Activated naive CD8-positive, alpha-beta T cell treated with anti-CD3 and anti-CD28 coated beads, Interleukin-2, amount 10 ng/mL, durations not matched to agents 7 days and 5 days (primary cell): ENCODE measurements at places on chromosomes 7 and 10.

DNA sequence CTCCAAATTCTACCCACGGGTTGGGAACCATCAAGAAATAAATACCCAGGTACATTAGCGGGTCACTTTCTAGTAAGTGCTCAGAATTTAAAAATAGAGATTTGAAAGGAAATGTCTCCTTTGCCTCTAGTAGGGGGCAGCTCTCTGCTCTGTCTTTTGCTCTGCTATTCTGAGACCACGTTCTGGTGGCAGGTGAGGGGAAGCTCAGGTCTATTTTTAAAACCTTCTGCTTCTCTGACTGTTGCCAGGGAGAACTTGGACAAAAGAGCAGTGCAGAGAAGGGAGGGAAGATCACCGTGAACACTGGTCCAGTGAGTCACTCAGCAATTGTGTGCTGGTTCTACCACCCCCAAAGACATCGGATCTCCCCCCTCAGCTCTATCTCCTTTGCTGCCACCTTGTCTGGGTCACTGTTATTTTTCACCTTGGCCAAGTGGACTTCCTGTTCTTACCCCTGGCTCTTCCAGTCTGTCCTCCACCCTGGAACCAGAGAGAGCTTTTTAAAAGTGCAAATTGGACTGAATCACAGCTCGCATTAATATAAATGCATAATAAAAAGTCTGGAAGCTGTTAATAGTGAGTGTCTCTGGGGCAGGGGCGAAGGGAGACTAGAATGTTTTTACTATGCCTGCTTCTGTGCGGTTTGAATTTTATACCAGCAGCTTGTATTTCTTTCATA is 72.4 kb upstream of the LOXL4 start:
- no peak overlapping the region for H3K4me3 ChIP-seq
- DNase-seq: no peak
- peaks cover 6% of the 10 kb centered on the region for H3K4me1 ChIP-seq
- no peaks in the 10 kb centered on the region for H3K36me3 ChIP-seq
- H3K27ac ChIP-seq: no peak overlapping the region

DNA sequence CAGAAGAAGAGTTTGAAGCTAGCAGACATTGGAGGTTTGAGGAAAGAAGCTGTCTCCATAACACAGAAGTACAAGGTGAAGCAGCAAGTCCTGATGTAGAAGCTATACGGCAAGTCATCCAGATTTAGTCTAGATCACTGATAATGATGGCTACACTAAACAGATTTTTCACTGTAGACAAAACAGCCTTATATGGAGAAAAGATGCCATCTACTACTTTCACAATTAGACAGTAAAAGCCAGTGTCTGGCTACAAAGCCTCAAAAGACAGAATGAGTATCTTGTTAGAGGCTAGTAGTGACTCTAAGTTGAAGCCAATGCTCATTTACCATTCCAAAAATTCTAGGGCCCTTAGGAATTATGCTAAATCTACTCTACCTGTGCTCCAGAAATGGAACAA is 85.1 kb downstream of the SNX13 start:
- H3K4me3 ChIP-seq: no peak overlapping the region
- no peak overlapping the region for H3K27ac ChIP-seq
- no peak for DNase-seq

DNA sequence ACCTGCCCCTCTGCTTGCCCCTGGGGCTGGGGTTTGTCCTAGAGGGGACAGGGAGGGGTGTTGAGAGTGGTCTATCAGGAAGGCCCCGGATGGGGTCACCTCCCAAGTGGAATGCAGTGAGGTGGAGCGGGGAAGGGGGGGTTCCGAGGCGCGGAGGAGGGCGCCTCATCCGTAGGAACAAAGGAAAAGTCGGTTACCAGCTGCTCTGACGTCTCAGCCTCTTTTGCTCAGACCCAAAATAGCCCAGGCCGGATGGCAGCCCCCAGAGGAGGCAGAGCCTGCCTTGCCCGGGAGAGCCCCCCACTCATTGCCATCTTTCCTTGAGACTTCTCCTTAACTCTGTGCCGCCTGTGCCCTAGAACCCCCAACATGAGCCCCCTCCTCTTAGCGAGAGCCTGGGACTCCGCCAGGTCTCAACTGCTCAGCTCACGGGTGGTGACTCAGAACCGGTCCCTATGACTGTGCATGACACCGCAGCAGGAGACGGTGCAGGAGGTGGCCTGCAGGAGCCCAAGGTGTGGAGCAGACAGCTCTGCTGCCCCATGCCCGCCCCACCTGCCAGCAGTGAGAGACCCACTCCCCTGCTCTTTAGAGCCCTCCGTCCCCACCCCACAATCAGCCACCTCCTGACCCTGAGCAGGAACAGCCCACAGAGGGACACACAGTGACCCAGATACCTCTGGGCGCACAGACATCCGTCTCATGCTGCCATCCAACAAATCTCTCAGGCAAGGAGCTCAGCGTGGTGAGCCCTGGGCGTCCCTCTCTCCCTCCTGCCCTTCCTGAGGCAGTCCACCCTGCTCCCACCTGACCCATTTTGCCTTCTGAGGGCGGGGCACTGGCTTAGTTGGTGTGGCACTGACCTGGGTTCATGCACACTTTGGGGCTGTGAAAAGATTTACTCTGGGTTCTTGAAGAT is 13.1 kb downstream of the STX1A start:
- H3K4me3 ChIP-seq: no peak overlapping the region
- peaks cover 6% of the 10 kb centered on the region for H3K36me3 ChIP-seq
- no peak overlapping the region for H3K27ac ChIP-seq
- H3K27me3 ChIP-seq: no peaks in the 10 kb centered on the region
- peaks cover 7% of the 10 kb centered on the region for H3K4me1 ChIP-seq
- no peak for DNase-seq

DNA sequence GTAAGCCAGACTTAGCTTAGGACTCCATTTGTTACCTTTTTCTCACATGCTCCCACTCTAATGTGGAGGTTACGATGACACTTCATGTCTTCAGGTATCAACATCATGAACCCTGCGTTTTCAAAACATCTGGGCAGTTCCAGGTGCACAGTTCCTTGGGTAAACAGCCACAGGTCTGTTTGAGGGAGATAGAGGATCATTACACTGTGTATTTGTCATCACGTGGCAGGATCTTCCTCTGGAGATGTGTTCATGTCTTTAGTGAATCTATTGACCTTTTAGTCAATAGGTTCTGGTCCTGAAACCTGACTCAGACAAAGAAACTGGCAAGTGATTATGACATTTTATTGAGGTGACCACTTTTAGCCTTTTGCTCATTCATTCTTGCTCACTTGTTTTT is 145.5 kb downstream of the ANKRD7 start:
- DNase-seq: no peak
- no peak overlapping the region for H3K27ac ChIP-seq
- H3K36me3 ChIP-seq: no peaks in the 10 kb centered on the region
- H3K4me3 ChIP-seq: no peak overlapping the region
- H3K27me3 ChIP-seq: no peaks in the 10 kb centered on the region

DNA sequence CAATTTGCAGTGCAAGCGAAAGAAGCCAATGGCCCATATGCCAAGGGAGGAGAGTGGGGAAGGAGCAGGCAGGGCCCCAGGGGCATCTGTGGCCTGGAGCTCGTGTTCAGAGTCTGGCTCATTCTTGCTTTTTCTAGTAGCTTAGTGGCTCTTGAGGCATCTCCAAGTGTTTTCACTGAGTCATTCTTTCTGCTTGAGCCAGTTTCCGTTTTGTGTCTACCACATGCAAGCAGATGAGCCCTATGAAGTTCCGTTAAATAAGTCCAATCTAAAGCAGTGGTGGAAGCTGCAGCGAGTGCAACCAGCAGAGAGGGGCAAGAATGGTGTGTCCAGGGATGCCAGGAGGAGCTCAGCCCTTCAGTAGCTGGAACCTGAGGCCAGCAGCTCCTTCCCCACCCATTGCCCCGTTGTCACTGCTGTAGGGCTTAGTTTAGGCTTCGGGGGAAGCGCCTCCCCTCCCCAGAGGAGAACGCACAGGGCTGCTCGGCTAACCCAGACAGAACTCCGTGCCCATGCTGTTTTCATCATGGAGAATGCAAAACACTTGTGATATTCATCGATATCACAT is 57.4 kb upstream of the EBF3 start:
- H3K27ac ChIP-seq: no peak overlapping the region
- peaks cover under 1% of the 10 kb centered on the region for H3K27me3 ChIP-seq
- DNase-seq: no peak
- no peaks in the 10 kb centered on the region for H3K36me3 ChIP-seq

DNA sequence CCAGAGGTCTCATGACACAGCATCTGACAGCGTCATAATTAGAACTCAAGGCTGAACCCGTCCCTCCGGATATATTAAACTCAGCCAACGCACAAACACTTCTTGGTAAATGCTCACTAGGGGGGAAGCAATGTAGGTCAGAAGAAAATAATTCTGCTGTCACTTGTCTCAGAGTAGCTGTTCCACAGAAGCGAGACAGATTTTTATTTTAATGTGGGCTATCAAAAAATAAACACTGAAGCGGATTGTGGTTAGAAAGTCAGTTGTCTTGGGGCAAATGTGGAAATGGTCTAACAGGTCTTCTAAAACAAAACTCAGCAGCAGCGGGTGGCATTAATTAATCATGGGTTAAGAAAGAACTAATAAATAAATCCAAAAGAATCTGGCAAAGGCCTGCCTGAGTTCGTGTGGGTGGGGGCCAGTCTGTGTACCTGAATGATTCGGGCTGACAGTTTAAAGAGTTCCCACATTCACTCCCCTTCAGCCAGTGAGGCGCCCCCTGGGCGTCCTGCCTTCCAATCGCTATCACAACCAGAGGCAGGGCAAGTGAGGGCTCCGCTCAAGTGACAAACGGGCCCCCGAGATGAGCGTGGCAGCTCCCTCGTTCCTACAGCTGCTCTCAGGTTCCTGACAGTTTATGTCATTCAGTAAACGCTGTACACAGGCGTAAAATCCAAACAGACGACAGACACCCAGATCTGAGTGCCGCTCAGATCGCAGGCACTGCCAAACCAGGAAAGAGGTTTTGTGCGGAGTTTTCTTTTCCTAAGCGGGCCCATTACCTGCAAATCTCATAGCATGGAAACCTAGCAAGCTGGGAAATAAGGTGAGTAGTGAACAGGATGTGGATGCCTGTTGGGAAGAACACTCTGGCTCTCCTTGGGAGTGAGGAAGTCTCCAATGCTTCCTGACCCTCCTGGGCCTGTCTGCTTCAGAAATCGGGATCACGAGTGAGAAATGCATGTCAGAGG is 52.9 kb downstream of the NRAP start:
- DNase-seq: no peak
- H3K4me3 ChIP-seq: no peak overlapping the region
- no peak overlapping the region for H3K27ac ChIP-seq
